ENCODE measurements at places on chromosomes 5 and 9.

DNA sequence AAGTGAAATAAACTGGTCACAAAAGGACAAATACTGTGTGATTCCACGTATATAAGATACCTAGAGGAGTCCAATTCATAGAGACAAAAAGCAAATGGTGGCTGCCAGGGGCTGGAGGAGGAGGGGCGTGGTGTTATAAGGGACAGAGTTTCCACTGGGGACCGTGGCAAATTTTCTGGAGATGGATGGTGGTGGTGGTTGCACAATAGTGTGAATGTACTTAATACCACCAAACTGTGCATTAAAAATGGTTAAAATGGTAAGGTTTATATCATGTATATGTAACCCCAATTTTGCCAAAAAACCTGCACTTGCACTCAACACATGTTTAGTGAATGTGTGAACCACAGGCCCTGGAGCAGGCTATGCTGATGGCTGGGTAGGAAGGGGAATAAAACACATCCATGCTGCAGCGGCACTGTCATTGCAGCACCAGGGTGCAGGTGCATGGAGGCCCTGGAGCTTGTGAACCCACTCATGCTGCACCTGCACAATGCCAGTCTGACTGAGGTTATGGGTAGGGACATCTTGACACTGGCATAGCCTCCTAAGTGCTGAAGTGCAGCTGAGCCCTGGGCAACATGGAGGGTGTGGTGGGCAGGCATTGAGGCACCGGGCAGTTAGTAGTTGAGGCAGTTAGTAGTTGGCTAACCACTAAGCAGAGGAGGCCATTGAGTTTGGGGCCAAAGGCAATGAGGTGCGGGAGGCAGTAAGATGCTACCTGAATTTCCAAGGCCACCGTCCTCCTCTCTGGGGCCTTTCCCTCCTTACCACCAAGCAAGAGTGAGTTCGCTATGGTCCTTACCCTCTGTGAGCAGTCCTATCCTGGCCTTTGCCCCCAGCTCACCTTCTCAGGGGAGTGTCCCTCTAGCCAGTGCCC, 3.5 kb upstream of the PHF2 start:
- DNase-seq = no peak

DNA sequence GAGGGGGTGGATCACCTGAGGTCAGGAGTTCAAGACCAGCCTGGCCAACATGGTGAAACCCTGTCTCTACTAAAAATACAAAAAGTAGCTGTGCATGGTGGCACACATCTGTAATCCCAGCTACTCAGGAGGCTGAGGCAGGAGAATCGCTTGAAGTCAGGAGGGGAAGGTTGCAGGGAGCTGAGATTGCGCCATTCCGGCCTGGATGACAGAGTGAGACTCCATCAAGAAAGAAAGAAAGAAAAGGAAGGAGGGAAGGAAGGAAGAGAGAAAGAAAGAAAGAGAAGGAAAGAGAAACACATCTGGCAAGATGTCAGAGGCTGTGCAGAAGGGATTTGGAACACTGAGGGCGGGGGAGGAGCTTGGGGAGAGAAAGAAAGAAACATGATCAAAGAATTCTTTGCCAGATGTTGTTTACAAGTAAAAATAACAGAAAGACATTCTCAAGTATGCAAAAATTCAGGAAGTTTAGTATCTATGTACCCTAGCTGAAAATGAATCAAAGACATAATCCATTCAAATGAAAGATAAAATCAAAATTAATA, 93.7 kb downstream of the AK8 start:
- DNase-seq = no peak

DNA sequence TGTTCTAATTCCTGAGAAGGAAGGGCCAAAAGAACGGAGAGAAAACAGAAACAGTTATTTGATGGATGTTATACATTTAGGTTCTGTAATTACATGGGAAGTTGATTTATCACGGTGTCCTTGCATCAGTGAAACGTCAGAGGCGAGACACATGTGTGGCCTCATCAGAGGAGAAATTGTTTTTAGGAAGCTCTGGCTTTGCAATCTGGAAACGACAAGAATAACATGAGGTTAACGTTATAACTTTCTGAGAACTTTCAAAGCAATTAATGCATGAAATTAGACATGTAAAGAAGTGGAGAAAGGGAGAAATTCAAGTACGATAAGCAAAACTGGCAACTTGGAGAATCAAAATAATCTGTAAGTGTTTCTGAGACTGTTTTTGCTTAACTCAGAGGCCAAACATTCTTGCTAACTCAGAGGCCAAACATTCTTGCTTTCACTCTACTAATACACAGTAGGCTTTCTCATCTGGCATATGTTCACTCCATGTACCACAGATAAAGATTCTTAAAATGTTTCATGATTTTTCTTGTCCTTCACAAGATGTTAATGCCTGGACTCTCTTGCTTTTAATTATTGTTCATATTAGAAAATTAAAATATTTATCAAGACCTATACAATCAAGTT, 933.0 kb downstream of the TLE4 start:
- DNase-seq = no peak

- no peak for DNase-seq
These were observed 197.5 kb downstream of the ARHGEF28 start for GRCh38 chr5:73823508-73823925.

- DNase-seq = no peak
These were observed 484.5 kb downstream of the NR2F1-AS1 start for GRCh38 chr5:93096561-93096960.

DNA sequence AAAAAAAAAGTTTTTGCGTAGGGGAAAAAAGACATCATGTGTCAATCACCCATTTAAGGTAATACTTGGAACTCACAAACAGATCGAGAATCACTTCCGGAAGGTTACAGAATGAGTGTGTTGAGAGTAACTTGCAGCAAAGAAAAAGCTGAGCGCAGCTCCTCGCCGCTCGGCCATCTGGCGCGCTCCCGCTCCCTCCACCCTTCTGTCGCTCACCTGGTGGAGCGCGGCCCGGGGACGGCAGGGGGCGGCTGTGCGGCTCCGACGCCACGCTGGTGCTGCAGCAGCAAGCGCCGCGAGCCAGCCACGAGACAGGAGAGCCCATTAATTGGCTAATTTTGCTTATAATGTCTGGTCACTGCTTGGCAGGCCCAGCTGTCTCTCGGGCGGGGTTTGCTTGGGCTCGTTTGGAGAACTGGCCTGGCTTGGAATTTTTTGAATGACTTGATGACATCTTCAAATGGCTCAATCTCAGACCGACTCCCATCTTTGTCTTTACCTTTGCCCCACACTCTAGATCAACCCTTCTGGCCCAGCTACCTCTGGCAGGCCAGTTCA, 601.8 kb downstream of the CCDC171 start:
- peak; percentile 31 for DNase-seq

GRCh38 chr5:116652196-116652729, 77.6 kb upstream of the SEMA6A start:
- DNase-seq = no peak

GRCh38 chr9:111076519-111076918, 38.2 kb upstream of the LPAR1 start:
- no peak for DNase-seq

GRCh38 chr5:172171118-172171517, 16.9 kb downstream of the STK10 start:
- no peak for DNase-seq

DNA sequence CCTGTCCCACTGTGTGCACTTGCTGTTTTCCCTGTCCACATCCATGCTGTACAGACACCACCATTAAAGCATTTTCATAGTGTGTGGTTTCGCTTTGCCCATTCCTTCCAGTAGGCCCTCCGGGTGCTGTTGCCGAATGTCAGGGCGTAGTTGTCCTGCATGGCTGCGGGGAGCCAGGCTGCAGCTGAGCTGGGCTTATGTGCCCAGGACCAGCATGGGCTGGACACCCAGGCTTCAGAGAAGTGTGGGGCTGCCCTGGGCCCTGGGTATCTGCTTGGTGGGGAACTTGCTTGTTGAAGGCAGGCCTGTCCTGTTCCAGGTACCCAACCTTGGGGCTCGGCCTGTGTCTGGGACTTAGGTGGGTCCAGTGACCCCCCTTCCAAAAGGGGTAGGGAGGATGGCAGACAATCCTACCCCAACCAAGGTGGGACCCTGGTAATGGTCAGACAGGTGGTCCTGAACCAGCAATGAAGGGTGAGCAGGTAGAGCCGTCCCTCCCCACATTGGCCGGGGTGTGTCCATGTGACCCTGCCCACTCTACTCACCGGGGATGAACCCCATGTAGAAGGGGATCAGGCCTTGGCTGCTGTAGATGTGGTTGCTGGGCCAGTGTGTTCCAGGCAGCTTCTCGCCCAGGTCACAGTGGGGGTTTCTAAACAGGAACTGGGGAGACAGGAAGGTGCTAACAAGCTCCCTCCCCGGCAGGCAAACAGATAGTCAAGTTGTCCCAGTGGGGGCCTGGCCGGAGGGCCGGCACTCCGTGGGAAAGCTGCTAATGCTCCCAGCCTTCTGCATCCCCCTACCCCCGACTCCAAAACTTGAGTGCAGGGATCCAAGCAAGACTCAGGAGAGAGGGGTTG, 2.8 kb downstream of the TUBB4B start:
- DNase-seq = no peak

DNA sequence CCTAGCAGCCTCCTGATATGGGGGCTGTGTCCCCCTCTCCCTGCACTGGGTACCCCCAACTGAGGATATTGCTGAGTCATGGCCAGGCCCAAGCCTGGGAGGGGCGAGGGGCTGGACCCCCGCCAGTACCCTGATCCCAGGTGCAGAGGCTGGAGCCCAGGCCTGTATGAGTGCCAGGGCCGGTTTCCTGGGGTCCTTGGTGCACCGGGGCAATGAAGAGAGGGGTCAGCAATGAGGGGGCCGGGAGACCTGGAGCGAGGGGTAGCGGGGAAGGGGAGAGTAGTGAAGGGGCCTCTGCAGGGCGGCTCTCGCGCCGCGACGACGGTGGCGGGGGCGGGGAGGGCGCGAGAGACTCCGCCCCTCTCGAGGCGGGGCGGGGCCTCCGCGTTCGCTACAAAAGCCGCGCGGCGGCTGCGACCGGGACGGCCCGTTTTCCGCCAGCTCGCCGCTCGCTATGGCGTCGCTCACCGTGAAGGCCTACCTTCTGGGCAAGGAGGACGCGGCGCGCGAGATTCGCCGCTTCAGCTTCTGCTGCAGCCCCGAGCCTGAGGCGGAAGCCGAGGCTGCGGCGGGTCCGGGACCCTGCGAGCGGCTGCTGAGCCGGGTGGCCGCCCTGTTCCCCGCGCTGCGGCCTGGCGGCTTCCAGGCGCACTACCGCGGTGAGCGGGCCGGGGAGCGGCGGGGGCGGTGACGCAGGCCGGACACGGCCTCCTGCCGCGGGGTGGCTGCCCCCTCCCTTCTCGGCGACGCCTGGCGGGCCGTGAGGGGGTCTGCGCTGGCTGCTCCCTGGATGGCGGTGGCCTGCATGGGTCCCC, at the start of gene SQSTM1:
TSS of gene SQSTM1 (plus strand) at position 423 of the 815 bp plus-strand sequence. CDS start at position 455, 32 bp downstream.
- DNase-seq = peak; percentile 92

- no peak for DNase-seq
These were observed 90.5 kb upstream of the DNAH5 start for GRCh38 chr5:14034963-14035362.

DNA sequence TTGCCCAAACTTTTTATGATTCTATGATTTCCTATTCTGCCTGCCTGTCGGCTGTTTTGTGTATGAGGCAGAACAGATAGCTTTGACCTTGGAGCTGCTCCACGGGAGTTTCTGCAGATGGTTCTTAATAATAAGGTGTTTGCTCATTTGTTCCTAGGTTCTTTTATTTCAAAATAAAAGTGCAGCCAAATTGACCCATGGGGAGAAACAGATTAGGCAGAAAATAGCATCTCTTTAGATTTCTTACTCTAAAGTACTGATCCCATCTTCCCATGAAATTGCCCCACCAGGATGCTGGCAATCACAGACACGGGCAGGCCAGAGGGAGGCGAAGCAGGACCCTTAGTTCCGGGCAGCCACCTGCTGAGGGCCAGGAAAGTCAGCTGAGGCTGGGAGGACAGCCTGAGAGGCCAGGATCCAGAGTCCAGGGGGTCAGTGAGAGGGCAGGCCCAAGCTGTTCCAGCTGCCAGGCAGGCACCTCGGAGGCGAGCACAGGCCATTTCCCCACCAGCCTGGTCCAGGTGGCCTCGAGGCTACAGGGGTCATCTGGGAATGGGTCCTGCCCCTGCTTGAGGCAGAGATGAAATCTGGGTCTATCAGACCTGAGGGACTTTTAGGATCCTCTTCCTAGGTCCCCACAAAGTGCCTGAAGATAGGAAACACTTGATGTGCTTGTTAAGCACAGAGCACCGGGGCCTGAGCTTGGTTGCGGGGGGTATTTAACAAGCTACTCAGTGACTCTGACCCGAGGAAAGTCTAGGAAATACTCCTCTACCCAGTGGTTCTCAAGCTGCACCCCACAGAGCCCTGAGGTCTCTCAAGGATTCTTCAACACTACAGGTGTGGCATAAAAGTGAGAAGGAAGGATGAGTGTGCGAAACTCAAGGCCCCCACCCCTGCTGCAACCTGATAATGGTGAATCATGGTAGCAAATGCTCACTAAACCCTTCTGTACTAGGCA, 145.4 kb downstream of the CMYA5 start:
- DNase-seq = no peak

DNA sequence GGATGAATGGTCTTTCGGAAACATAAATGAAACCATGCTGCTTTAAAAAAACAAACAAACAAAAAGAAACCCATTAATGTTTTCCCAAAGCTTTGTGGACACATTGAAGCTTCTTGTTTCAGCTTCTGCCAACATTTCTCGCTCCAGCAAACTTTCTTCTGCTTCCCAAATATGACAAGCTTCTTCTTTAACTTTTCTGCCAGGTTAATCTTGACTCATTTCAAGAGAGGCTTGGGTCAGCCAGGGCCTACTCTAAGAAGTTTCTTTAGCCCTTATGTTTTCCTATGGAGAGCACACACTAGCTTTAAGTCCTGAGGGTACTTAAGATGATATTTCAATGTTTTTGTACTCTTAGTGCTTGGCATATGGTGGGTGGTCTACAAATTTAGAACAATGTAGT, 6.1 kb downstream of the ANXA1 start:
- no peak for DNase-seq

DNA sequence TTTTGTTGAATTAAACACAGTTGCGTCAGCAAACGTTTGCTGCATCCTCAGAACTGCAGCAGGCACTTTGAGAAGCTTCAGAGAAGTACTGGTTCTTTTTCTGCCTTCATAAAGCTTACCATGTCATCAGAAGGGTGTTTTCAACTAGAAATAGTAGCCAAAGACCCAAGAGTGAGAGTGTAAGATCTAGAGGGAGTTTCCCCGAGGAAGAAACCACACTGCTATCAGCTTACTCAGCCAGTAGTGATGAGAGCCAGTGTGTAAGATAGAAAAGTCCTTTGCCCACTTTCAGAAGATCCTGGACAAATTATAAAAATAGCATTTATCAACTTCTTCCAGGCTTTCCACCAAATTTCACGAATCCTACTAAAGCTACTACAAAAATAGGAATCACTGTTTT, 154.5 kb downstream of the PAPPA start:
- no peak for DNase-seq

GRCh38 chr9:110161940-110162339, 46.0 kb downstream of the C9orf152 start:
- DNase-seq = no peak

GRCh38 chr5:125313555-125313954, 567.1 kb upstream of the ZNF608 start:
- no peak for DNase-seq

GRCh38 chr5:117863586-117864296, 1124.6 kb downstream of the DTWD2 start:
- no peak for DNase-seq

DNA sequence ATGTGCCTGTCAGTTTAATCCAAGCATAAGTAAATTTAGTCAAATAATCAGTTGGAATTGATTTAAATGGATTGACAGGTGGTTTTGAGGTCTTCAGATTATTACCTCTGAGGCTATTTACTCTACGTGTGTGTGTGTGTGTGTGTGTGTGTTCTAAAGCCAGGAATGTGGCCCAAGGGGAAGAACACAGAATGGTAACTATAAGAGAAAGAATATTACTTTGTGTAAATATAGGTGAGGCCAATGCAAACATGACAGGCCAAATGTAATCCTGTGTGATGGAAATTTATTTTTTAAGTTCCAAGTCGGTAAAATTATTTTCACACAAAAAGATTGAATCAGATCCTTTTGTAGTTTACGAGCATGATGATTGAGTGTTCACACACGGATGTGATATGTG, 390.0 kb downstream of the PLK2 start:
- no peak for DNase-seq

Data from germinal center (tissue), 1 donor.